ENCODE measurements at places on chromosomes 16 and 17.

GRCh38 chr17:34351096-34351495, 5.2 kb upstream of the CCL13 start:
- no peak overlapping the region for H3K4me3 ChIP-seq
- no peak overlapping the region for H3K27ac ChIP-seq
- H3K36me3 ChIP-seq = no peaks in the 10 kb centered on the region
- no peak for DNase-seq
- no peaks in the 10 kb centered on the region for H3K27me3 ChIP-seq

DNA sequence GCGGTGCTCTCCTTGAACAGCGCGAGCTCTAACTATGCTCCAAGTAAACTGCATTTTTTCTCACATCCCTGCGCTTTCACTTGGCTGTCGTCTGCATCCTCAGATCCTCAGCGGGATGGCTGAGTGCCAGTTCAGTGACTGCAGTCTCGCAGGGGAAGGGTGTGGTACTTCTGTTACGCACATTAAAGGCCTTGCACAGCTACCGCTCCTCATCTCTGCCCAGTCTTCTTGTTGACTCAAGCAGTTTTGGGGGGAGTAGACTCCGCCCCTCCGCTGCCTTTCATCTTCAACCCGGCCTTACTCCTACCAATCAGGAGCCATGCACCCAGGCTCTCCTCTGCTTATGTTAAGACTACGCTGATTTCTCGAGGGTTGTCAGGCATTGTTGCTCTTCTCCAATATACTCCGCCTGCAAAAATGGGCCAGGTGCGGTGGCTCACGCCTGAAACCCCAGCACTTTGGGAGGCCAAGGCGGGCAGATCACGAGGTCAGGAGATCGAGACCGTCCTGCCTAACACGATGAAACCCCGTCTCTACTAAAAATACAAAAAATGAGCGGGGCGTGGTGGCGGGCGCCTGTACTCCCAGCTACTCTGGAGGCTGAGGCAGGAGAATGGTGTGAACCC, 10.0 kb downstream of the ATP5PD start:
- H3K4me3 ChIP-seq = no peak overlapping the region
- peaks cover 38% of the 10 kb centered on the region for H3K36me3 ChIP-seq
- H3K27me3 ChIP-seq = no peaks in the 10 kb centered on the region
- no peaks in the 10 kb centered on the region for H3K4me1 ChIP-seq
- peak overlapping the region; percentile 29 for H3K27ac ChIP-seq

- H3K36me3 ChIP-seq = no peaks in the 10 kb centered on the region
- no peaks in the 10 kb centered on the region for H3K4me1 ChIP-seq
- no peak overlapping the region for H3K4me3 ChIP-seq
- no peak overlapping the region for H3K27ac ChIP-seq
- peaks cover 32% of the 10 kb centered on the region for H3K27me3 ChIP-seq
- DNase-seq = peak; percentile 97
These were observed 65.9 kb upstream of the SDK2 start for GRCh38 chr17:73710095-73710592.

DNA sequence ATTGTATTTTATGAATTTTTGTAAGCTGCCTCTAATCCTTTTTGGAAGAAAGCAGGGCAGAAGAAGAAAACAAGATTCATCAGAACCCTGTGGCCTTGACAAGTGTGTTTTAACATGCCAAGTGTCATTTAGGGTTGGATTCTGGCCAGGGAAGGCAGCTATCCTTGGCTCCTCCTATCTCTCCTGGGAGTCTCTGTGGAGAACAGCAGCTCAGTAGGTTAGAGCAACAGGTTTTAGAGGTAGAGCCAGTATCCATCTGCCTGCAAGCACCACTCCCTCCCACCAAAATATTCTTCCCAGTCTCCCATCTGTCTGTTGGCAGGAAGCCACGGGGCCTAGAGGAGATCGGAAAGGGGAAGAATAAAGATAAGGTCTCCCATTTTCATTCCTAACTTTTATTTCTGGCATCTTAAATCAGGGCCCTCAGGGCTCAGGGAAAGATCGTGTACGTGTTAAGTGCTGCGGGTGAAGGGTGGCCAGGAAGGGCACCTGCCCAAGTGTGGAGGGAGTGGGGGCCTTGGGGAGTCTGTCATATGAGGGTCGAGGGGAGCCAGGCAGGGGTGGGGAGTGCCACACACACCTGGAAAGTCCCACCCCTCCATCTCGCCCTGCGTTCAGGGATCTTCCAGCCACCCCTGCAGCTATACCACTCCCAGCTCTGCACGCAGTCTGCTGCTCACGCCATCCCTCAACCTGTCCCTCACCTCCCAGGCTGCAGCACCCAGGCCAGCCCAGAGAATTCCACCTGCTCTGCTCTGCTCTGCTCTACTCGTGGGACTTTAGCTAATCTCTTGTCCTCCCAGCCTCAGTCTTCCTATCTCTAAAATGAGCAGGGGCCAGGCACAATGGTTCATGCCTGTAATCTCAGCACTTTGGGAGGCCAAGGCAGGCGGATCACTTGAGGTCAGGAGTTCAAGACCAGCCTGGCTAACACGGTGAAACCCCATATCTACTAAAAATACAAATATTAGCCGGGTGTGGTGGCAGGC, 17.1 kb upstream of the CPSF4L start:
- H3K27ac ChIP-seq = peak overlapping the region; percentile 36
- H3K4me3 ChIP-seq = no peak overlapping the region
- H3K4me1 ChIP-seq = no peaks in the 10 kb centered on the region
- peaks cover 19% of the 10 kb centered on the region for H3K36me3 ChIP-seq
- H3K27me3 ChIP-seq = no peaks in the 10 kb centered on the region

- peaks cover 47% of the 10 kb centered on the region for H3K36me3 ChIP-seq
- no peak for DNase-seq
- peak overlapping the region; percentile 94 for H3K27ac ChIP-seq
- no peaks in the 10 kb centered on the region for H3K4me1 ChIP-seq
- H3K27me3 ChIP-seq = no peaks in the 10 kb centered on the region
These were observed 39.9 kb downstream of the MSI2 start for GRCh38 chr17:57296231-57296630.

DNA sequence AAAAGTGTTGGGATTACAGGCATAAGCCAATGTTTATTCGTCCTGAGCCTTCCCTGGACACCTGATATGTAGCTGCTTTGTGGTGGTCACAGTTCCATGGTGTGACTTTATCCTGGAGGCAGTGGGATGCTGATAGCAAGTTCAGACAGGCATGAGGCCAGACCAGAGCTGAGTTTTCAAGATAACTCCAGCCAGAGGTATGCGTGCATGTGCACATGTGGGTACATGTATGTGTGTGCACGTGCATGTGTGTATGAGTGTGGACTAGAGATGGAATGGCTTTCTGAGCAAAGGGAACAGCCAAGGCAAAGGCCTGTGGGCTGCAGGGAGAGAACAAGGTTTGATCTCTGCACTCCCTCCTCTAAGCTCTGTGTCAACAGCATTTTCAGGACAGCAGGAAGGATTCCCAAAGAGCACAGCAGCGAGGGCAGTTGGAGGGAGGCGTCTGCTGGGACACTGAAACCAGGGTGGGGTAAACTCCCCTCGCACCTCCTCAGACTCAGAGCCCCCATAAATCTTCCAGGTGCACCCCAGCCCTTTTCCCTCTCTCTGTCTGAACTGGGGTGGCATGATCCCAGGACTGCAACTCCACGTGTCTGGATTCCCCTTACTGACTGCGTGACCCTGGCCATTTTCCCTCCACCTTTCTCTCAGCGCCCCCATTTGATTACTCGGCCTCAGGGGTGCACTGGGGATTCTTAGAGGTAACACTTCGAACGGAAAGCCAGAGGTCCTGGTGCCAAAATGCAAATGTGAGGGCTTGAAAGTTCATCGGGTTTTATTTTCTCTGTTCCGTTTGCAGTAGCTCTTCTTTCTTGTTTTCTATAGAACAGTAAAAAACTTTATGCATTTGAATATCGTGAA, 15.3 kb downstream of the NLRC5 start:
- H3K4me1 ChIP-seq = no peaks in the 10 kb centered on the region
- H3K36me3 ChIP-seq = no peaks in the 10 kb centered on the region
- H3K4me3 ChIP-seq = no peak overlapping the region
- H3K27me3 ChIP-seq = no peaks in the 10 kb centered on the region
- DNase-seq = no peak
- H3K27ac ChIP-seq = no peak overlapping the region

- no peak overlapping the region for H3K27ac ChIP-seq
- DNase-seq = no peak
- peaks cover 28% of the 10 kb centered on the region for H3K27me3 ChIP-seq
- H3K36me3 ChIP-seq = no peaks in the 10 kb centered on the region
- no peak overlapping the region for H3K4me3 ChIP-seq
- no peaks in the 10 kb centered on the region for H3K4me1 ChIP-seq
These were observed 30.9 kb upstream of the HLF start for GRCh38 chr17:55233840-55234239.

GRCh38 chr17:75364078-75364477, 41.4 kb downstream of the GRB2 start:
- H3K36me3 ChIP-seq = no peaks in the 10 kb centered on the region
- peaks cover 5% of the 10 kb centered on the region for H3K4me1 ChIP-seq
- H3K27ac ChIP-seq = no peak overlapping the region
- DNase-seq = no peak
